ENCODE measurements at places on chromosomes 7 and 10. TPM values are rescaled to one million over a fixed set of nuclear protein-coding genes. Genes with fewer than 3 reads are reported as not detected.

AGAP6 gene
- 10.8 TPM for total RNA-seq

DNA sequence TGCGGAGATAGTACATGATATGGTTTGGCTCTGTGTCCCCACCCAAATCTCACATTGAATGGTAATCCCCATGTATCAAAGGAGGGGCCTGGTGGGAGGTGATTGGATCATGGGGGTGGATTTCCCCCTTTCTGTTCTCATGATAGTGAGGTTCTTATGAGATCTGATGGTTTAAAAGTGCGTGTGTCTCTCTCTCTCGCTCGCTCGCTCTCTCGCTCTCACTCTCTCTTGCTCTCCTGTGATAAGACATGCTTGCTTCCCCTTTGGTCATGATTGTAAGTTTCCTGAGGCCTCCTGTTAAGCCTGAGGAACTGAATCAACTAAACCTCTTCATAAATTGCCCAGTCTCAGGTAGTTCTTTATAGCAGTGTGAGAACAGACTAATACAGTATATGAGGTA, 171.9 kb downstream of the NSUN6 start:
- no peak for DNase-seq

ZMYND11 gene
- 104 TPM for total RNA-seq

DNA sequence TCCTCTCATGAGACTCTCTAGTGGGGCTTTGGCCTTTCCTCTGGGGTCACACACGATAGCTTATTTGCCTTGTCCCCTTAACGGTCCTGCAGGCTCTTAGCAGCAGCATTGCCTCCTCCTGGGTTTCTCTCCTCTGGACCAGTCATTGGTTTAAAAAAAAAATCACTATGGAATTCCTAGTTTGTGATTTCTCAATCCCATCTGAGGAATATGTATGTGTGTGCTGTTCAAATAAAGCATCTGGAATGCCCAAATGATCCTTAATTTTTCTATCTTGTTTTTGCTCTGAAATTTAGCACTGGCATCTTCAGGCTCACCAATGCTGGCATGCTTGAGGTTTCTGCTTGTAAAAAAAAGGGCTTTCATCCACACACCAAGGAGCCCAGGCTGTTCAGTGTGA, 30.5 kb downstream of the ACTA2 start:
- DNase-seq, result no peak

GRCh38 chr7:33500703-33501701, 371.6 kb downstream of the BBS9 start:
- DNase-seq, result no peak

DNA sequence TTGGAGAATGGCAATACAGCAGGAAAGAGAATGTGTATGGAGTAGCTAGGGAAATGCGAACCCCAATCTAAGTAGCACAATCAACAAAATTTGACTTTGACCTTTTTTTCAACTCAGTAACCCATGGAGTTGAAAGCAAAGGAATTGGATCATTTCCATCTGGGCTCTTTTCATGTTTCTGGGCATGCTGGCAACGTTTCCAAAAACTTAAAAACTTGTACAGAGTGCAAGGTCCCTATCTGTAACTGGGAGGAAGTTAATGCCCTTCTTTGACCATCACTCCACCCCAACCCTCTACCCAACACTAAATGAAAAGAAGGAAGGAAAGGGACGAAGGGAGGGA, 1.3 kb upstream of the HIBADH start:
- no peak for DNase-seq

IGFBP3 gene
- 147 TPM for total RNA-seq
